ENCODE measurements at places on chromosomes 1 and 21.

GRCh38 chr1:93061895-93062792, 16.9 kb upstream of the MTF2 start:
- peak; percentile 6 for DNase-seq

DNA sequence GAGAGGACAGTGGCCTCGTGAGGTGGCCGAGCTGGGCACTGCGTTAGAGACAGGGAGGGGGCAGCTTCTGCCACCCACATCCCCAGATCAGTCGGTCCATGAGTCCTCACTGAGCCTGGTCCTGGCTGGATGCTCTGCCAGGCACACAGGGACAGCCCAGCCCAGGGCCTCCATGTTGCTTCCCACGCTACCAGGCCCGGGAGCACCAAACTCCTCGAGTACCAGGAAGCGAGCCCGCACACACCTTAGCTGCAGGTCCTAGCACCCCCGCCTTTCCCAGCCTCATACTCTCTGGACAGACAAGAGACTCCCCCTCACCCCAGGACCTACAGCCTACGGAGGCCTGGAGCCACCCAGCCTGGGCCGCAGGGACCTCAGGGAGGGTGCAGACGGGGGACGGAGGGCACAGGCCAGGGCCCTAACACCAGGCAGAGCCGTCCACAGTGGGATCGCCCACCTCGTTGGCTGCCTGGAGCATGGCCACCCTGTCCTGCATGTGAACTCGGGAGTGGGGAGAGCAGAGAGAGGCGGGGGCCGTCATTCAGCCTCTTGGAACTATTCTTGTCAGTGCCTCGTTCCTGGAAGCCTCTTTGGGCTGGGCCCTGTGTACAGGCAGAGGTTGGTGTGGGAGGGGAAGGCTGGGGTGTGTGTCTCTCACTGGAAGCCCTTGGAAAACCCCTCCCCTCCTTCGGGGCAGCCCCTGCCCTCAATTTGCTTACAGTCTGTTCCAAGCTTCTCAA, 90.9 kb upstream of the RUNX3 start:
- DNase-seq, result no peak

- no peak for DNase-seq
These were observed 24.9 kb downstream of the IQGAP3 start for GRCh38 chr1:156547434-156547833.

GRCh38 chr1:152858062-152858461, 1.7 kb upstream of the LCE7A start:
- no peak for DNase-seq

All from NK-92 treated with Interleukin-12 subunit alpha and Interleukin-12 subunit beta, amount 100 ng/mL, for 24 hours (cell line).